NCI-H2171 (cell line): ENCODE measurements at places on chromosomes 13 and 19.

- no peak for DNase-seq
Measured at GRCh38 chr13:27258637-27259386, 7.5 kb downstream of the RPL21 start.

GRCh38 chr13:70388935-70389334 lies 280.7 kb upstream of the KLHL1 start:
- no peak for DNase-seq

DNA sequence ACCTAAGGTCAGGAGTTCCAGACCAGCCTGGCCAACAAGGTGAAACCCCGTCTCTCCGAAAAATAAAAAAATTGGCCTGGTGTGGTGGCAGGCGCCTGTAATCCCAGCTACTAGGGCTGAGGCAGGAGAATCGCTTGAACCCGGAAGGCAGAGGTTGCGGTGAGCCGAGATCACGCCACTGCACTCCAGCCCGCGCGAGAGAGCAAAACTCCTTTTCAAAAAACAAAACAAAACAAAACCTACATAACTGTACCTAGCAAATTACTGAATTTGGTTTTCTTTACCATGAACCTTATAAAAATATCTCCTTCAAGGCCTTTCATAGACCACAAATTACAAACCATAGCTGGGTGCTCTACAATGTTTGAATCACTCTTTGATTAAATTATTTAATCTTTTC lies 760 bp downstream of the ZNF91 start:
- no peak for DNase-seq

DNA sequence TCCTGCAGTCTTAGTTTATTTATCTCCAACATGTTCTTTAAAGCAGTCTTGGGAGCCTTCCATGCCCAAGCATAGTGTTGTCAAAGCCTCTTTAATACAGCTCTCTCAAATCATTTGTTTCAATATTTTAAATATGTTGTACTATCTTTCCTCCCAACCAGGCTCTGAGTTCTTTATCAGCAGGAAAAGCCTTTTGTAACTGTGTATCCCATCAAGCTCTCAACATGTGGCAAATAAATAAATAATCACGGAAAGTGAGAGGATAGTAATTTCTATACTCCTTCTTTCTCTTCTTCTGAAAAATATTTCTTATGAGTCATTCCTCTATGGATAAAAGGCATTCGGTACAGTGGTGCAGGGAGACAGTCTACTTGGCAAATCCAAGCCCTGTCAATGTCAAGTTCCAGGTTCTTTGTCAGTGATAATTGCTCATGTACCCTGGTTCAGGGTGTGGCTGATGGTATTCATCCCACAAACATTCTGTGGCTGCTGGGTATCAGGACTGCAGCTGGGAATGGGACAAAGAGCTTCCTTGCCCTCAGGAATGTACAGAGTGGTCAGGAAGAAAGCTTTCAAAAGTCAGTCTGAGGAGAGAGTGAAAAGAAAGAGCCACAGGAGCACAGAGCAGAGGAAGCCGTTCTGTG lies 384.3 kb downstream of the EFNB2 start:
- no peak for DNase-seq

DNA sequence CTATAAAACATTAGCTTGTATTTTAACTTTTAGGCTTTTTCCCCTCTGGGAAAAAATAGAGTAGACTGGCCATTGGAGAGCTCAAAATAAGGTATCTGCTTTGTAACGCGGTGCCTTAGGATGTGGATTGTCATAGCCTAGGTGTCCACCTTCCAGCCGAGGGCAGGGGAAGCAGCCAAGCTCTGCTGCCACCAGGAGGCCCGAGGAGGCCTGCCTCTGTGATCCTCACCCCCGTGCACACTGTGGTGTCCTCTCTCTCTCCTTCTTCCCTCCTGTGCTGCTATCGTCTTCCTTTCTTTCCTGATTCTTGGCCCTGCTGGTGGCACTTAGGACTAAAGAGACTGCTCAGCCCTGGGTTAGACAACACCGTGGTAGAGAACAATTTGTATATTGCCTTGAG lies 11.3 kb downstream of the HNRNPM start:
- DNase-seq = no peak

- no peak for DNase-seq
Measured at GRCh38 chr19:31349160-31349881, at the start of gene TSHZ3. TSHZ3 (minus strand) TSS chr19:31349436; CDS start chr19:31349219, 217 bp downstream.

GRCh38 chr13:112972867-112973576 lies 4.0 kb downstream of the MCF2L start:
- DNase-seq = no peak

GRCh38 chr19:13053238-13053637 lies 49.4 kb downstream of the LYL1 start:
- no peak for DNase-seq

- DNase-seq = no peak
Measured at GRCh38 chr19:28652765-28653164, 560.2 kb downstream of the UQCRFS1 start.

- DNase-seq = no peak
Measured at GRCh38 chr13:32021785-32022184, 9.8 kb upstream of the FRY start.

- DNase-seq = no peak
Measured at GRCh38 chr19:19746286-19747213, 13.6 kb upstream of the ZNF14 start.

DNA sequence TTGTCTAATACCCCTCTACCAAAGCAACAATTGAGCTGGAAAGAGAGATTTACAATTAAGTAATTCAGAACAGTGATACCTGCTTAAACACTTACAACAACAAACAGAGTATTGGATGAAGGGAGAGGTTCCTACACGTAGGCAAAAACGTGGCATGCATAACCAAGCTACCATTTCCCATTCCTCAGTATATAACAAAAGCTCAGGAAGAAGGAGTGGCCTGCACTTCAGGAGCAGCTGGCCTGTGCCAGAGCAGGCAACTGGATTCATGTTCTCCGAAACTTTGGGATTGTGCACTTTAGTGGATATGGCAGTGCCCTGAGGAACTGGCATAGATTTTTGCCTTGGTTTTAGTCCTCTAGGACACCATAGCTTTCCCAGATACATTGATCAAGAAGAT lies 630.2 kb upstream of the PCDH9 start:
- no peak for DNase-seq

- no peak for DNase-seq
Measured at GRCh38 chr19:45179072-45179891, 698 bp downstream of the BLOC1S3 start.

- no peak for DNase-seq
Measured at GRCh38 chr13:72100339-72100738, 233.3 kb upstream of the DACH1 start.

DNA sequence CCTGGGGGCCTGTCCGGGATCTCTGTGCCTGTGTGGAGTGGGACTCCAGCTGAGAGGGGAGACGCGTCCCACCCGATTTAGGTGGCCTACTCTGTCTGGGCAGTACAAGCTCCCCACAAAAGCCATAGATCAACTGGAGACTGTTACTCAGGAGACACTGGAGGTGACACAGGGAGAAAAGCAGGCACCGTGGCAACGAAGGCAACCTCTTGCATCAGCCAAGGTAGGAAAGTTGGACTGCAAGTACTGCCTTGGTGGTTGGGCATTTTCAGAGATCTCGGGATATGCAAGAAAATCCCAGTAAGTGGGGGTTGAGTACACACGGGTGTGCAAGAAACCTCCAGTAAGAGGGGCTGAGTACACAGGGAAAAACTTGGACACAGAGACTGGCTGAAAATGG lies 1060.0 kb upstream of the MIR17HG start:
- no peak for DNase-seq
